ENCODE measurements at places on chromosomes 12 and 14. TPM values are rescaled to one million over a fixed set of nuclear protein-coding genes. Genes with fewer than 3 reads are reported as not detected.

DNA sequence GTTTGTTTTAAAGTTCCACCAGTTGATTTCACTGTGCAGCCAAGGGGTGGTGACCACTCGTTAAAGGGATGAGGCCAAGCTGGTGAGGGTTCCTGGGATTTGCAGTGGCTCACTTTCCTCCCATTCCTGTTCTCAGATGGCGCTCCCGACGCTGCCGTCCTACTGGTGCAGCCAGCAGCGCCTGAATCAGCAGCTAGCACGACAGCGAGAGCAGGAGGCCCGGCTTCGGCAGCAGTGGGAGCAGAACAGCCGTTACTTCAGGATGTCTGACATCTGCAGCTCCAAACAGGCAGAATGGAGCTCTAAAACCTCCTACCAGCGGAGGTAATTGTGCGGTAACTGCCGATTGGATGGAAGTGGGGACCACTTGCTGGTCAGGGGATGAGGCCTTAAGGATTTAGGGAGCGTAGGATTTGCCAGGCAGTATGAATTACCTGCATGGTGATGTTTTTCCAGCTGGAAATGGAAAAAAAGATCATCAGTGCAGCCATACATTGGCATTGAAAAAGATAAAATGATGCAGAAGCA lies 2.9 kb downstream of the TCHP start:
- no peak for DNase-seq

- DNase-seq = peak; percentile 89
Observed at GRCh38 chr14:39266871-39267607, 33.3 kb downstream of the MIA2 start.

KRT2 gene
- total RNA-seq = not detected

TTLL5 gene
- total RNA-seq = 55.9 TPM

- no peak for DNase-seq
Observed at GRCh38 chr14:100764471-100765115, 37.9 kb downstream of the DLK1 start.

DNA sequence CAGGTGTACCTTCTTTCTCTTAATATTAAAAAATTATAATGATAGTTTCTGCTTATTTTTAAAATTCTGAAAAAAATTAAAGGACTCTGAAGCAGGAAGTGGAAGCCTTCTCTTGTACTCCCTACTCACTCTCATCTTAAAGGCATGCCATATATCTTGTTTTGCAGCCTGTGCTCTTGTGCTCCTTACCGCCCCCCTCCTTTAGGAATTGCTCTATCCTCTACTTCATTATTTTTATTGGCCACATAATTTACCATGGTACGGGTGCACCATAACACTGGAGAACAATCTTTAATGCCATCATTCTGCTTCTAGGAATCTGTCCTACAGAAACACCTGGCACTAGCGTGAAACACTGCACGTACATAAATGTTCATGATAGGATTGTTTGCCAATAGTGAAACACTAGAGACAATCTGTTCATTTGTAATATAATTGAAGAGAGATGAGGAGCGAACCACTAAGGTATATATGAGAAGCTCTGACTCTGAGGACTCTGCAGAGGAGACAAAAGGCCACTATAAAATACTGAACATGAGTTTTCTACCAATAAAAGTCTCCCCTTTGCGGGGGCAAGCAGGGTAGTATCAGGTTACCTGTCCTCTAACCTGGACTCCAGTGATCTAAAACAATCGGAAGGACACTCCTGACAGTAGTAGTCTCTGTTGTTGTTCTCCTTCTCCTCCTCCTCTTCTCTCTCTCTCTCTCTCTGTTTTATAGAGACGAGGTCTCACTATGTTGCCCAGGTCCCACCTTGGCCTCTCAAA lies 6.3 kb upstream of the NYNRIN start:
- no peak for DNase-seq

GRCh38 chr12:1660304-1661187 lies 30.3 kb upstream of the ADIPOR2 start:
- peak; percentile 88 for DNase-seq

GRCh38 chr14:36493761-36494160 lies 26.3 kb downstream of the NKX2-1 start:
- DNase-seq = no peak

GUCY2C gene
- 69.4 TPM for total RNA-seq

KRT6A gene
- not detected for total RNA-seq

GLIPR1L1 gene
- total RNA-seq = not detected

CLEC4D gene
- not detected for total RNA-seq

- DNase-seq = no peak
Observed at GRCh38 chr14:71339650-71340415, 432.6 kb downstream of the PCNX1 start.

GRCh38 chr12:111197376-111197944 lies 171.4 kb downstream of the PHETA1 start:
- no peak for DNase-seq

DNA sequence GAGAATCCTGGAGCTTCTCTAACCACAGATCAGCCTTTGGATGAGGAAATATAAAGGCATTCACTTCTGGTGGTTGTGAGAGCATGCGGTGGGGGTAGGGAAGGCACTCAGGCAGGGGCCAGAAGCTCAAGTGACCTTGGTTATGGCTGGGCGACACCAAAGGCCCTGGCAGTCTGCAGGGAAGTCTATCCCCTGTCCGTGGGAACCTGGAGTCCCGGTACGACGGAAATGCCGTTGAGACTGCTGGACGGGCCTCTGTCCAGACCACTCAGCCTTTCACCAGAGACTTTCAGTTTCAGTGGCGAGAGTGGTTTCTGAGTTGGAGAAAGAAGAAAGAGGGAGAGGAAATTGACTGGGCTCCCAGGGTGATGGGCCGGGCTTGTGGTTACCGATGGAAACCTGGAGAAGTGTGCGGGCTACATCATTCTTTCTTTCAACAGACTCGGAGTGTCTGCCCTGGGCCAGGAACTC lies 20.9 kb downstream of the ISCA2 start:
- DNase-seq = peak; percentile 20

SERPINA12 gene
- not detected for total RNA-seq

DNA sequence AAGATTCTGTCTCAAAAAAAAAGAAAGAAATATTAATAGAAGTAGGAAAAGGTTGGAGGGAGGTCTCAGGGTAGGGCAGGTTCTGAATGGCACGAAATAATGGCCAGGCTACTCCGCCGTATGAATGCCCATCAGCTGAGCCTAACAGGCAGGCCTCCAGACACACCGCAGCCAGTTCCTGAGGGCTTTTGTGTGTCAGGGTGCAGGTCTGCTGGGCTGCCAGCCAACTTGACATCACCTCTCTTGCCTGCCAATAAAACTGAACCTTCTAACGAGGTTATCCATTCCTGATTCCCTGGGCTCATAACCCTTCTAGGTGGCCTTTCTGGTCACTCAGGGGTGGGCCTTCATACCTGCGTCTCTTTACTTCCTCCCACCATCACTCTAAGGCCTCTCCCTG lies 3.0 kb downstream of the IFI27 start:
- DNase-seq = peak; percentile 73

DNA sequence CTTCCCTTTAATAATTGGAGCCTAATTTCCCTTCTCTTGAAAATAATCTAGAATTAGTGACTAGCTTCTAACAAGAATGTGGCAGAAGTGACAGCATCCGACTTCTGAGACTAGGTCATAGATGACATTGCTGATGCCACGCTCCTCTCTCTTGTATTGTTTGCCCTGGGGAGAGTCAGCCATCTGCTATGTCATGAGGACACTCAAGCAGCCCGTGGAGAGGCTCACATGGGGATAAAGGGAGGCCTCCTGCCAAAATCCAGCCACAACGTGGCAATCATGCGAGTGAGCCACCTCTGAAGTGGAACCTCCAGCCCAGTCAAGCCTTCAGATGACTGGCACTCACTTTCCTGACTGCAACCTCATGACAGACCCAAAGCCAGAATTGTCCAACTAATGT lies 54.2 kb upstream of the LRRK2 start:
- no peak for DNase-seq

HHIPL1 gene
- 0.40 TPM for total RNA-seq

TSPAN19 gene
- total RNA-seq = not detected

- no peak for DNase-seq
Observed at GRCh38 chr14:76012354-76012753, 26.8 kb downstream of the IFT43 start.

All from transverse colon (tissue), 4 donors.